ENCODE measurements at places on chromosomes 3 and 15.
A peak's percentile ranks its signal among the peaks of the same experiment; 100 is the strongest.

DNA sequence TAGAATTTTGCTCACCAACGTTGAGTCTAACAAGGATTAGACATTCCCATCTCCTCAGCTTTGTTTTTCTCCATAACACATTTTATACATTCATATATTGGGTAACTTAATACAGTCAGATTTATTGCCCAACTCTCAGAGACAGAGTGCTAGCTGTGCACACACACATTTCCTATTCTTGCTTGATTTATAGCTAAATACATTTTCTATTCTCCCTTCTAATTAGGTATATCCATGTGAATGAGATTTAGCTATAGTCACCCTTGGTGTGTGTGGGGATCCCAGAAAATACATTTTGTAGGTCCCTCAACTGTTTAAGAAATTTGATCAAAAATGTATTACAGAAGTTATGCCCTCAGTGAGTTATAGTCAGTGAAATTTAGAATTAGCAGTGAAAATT is 715.4 kb downstream of the NSUN3 start:
- no peak for DNase-seq

GRCh38 chr3:153182501-153183293 is 20.7 kb downstream of the RAP2B start:
- DNase-seq = peak; percentile 4

- DNase-seq = no peak
Measured at GRCh38 chr15:73741321-73741836, 11.8 kb downstream of the INSYN1 start.

- DNase-seq = no peak
Measured at GRCh38 chr3:106309274-106309673, 440.5 kb upstream of the CBLB start.

- no peak for DNase-seq
Measured at GRCh38 chr3:38376098-38376816, 29.7 kb downstream of the XYLB start.

GRCh38 chr3:128364291-128364690 is 102.4 kb downstream of the DNAJB8 start:
- no peak for DNase-seq

- DNase-seq = peak; percentile 61
Measured at GRCh38 chr3:146638718-146639117, 33.6 kb upstream of the PLSCR5 start.

DNA sequence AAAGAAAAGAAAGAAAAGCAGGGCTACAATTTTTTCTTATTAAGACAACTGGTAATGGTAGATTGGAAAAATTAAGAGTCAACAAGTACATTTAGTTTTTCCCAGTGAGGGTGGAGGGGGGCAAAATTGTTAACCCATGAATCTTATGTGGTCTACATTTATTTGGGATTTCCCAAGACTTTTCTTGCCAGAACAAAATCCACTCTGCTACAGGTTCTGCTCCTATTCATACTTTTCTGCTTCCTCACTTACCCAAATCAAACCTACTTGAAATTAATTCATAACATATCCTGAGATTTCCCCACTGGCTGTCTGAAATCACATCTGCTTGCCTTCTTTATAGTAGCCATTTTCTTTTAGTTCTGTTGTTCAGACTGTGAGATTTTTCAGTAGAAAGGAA is 41.1 kb downstream of the VGLL3 start:
- no peak for DNase-seq

- peak; percentile 58 for DNase-seq
Measured at GRCh38 chr3:142445816-142446254, 2.0 kb downstream of the XRN1 start.

DNA sequence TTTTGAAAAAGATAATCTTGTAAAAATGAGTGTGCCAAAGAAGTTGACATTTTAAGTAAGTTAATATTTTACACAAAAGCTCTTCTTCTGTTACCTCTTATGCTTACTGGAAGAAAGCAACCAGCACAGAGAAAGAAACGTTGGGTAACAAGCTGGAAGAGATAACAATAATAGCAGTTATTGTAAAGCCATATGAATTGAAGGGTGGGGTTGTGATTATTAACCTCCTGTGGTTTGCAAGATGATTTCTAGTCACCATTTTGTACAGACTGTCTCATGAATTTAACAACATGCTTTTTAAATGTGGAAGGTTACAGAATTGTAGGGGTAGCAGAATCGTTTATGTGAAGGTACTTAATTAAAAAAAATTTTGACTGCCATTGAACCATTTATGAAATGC is 9.2 kb downstream of the RAP2B start:
- no peak for DNase-seq

DNA sequence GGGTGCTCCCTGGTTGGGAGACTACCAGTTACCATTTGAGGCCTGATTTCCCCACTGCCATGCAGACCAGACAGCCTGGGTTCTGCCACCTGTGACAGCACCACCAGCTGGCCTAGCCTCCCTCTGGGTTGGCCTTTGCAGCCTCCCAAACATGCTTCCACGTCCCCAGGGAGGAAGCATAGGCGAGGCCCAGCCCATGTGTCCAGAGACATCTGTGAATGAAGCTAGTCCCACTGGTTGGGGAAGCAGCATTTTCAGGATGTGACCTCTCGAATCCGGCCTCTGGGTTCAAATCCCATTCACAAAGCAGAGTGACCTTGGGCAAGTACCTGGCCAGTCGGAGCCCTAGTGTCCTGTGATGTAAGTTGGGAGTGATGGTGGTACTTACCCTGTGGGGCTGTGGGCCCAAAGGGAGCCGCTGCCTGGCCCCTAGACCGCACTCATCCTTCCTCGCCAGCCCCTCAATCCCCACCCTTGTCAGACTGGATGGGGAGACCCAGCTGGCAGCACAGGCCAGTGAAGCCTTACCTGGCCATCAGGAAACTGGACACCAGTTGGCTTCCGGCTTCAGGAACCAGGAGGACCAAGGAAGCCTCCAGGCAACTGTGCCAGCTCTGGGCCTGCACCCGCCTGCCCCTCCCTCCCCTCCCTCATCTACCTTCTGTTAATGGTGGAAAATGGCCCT is 6.0 kb downstream of the KLF15 start:
- DNase-seq = no peak

DNA sequence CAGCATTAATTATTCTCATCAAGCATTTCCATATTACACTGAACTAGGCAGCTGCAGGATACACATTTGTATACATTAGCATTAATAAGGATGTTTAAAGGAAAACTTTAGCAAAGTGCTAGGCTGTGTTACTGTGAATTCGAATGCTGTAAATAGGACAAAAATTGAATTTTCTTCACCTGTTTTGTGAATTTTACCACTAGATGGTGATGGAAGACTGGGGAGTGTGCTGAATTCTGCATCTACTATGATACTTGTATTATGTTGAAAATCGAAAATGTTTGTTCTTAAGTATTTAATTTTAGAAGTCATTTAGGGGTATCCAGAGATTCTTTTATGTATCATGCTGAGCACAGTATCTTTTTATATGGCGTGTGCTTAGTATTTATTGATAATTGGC is 12.3 kb upstream of the P2RY14 start:
- peak; percentile 66 for DNase-seq

- no peak for DNase-seq
Measured at GRCh38 chr15:40743485-40743901, 11.6 kb downstream of the RMDN3 start.

GRCh38 chr3:21894459-21895340 is 143.7 kb upstream of the ZNF385D start:
- DNase-seq = peak; percentile 56

DNA sequence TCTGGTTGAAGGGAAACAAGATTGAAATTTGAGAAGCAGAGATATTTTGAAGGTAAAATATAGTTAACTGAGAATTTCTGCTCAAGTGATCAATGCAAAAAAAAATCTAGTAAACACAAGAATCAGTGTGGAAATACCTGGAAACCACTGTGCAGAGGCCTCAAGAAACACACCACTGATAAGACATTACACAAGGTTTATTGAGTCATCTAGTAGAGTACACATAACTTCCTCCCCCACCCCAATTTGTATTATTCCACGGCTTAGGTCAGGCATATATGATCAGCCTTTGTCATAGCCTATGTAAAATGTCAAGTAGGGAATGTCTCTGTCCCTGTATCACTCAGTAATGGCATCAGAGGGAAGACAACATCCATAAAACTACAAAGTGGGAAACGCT is 447.8 kb upstream of the BCHE start:
- no peak for DNase-seq

- DNase-seq = no peak
Measured at GRCh38 chr15:95894407-95894956, 436.0 kb upstream of the NR2F2 start.

GRCh38 chr3:195210266-195210973 is 60.5 kb downstream of the XXYLT1 start:
- no peak for DNase-seq

DNA sequence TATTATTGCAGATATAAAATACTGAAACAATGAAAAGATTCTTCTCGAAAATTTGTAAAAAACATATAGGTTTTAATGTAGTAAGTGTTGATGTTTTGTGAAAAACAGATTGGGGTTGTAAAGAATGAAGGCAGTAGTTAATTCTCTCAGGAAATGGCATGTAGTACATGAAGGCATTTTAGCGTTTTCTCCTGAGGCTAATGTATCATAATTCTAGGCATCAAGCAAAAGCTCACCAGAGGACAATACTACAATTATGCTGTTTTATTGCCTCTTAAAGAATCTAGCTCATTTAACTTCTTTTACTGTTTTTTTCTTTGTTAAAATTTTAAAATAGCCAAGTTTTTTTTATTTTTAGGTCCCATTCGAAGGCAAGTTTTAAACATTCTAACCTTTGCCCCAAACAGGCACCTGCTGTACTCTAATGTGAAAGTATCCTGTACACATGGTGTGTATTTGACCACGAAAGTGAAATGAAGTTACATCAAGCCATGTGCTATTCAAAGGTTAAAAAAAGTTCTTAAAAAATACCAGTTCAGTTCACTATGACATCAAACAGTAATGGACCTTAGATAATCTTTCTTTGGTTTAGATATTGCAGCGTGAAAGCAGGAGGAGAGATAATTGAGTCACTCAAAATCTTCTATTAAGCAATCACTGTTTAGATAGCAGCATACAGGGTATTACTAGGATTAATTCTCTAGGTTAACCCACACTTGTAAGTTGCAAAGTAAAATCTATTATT is 163.6 kb downstream of the ECT2 start:
- DNase-seq = no peak

DNA sequence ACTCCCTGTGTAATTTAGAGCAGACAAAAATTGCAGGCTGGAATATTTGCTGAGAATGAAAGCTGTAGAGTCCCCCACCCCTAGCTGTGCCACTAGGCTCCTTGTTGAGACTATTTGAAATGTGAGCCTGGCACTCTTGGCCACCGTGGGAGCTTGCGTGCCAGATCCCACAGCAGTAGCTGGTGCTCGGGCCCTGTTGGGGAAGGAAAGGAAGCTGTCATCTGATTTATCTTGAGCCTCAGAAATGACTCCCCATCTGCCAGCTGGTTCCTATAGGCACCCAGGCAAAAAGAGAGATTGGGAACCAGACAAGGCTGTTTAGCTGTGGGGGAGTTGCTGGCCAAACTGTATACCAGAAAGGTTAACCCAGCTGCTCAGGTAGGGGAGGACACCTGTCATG is 23.4 kb upstream of the CLEC3B start:
- DNase-seq = no peak

- DNase-seq = no peak
Measured at GRCh38 chr3:159789742-159790635, 198.6 kb upstream of the IL12A start.

- no peak for DNase-seq
Measured at GRCh38 chr15:81473177-81473576, 99.2 kb upstream of the TMC3 start.

- no peak for DNase-seq
Measured at GRCh38 chr3:42498791-42499477, 3.5 kb upstream of the VIPR1 start.

DNA sequence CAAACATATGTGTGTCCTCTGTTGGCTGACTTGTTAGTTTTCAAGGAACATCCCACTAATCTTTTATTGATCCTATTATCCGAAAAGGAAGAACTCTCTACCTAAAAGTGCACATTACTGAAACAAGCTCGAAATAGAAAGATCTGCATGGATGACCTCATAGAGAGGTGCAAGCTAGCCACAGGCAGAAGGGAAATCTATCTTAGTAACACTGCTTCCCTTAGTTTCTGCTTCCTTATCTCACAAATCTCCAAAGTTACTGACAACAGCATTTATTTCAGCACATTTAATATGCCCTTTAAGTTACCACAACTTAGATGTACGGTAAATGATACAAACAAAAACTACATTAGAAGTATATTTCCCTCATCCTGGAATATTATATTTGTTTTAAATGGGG is 285.1 kb upstream of the CCDC54 start:
- no peak for DNase-seq

DNA sequence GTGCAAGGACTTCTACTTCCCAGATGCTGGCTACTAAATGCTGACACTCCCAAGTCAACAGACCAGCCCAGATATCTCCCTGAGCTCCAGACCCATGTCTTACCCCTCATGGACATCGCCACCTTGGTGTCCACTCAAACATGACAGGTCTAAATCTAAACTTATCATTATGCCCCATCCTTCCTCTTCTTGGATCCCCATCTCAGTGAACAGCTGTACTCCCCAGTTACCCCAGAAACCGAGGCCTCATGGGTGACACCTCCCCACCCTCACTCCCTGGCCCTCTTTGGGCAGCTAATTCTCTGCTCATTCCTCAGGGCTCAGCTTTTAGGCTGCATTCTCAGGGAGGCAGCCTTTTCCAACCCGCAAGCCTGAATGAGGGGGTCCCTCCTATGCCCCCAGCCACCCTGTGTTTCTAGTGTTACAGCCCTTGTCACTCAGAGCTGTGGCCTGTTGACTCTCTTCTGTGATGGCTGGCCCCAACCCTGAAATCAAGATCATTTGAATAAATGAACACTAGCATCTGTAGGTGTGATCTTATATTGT is 5.4 kb downstream of the EHD4 start:
- DNase-seq = no peak

- DNase-seq = no peak
Measured at GRCh38 chr3:99624496-99625236, 13.7 kb upstream of the COL8A1 start.

DNA sequence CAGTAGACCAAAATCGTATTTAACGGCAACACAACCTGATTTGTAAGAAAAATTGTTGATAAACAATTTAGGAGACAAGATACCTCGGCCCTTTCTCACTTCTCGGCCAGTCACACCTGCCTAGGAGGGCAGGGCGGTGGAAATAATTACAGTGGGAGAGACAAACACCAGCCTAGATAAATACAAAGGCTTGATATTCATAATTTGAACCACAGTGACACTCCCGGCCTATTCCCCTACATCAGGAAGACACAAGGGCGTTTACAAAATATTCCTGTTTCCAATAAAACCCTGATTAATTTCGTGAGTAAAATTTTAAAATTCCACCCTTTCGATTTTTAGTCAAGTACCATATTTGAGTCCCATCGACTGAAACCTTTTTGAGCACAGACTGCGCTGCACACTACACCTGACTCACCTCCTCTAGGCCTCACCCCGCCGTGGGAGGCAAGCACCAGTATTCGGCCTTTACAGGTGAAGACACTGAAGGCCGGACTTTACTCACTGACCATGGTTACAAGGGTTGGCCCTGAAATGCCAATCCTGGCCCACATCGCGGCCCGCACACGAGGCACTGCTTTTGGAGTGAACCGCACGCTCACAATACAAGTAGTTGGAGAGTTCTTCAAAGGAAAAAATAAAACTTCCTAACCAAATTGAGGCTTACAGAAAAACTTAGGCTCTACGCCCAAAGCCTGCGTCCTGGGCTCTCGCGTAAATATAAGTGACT is 794 bp downstream of the ARPP19 start:
- no peak for DNase-seq

GRCh38 chr3:42632146-42632545 is 21.4 kb upstream of the ZBTB47 start:
- no peak for DNase-seq

Measured in Kasumi-1 (cell line).